Fibroblast of villous mesenchyme (primary cell): ENCODE measurements at places on chromosomes 12 and 14. TPM values are rescaled to one million over a fixed set of nuclear protein-coding genes. Genes with fewer than 3 reads are reported as not detected.

The L2HGDH gene
- 3.5 and 4.3 TPM in 2 replicates for total RNA-seq

The HHIPL1 gene
- 3.9 TPM in 2 replicates for total RNA-seq

The ANKRD33 gene
- not detected in 2 replicates for total RNA-seq

The CAPZA3 gene
- total RNA-seq = not detected in 2 replicates

The C3AR1 gene
- total RNA-seq = under 0.01 TPM in 2 replicates

The KIAA0586 gene
- total RNA-seq = 23.2 and 30.2 TPM in 2 replicates

The DHRS1 gene
- 8.7 and 13.8 TPM in 2 replicates for total RNA-seq

The TAS2R30 gene
- total RNA-seq = 7.4 and 9.1 TPM in 2 replicates

The ABCC9 gene
- 7.4 and 12.1 TPM in 2 replicates for total RNA-seq

The TSHR gene
- total RNA-seq = not detected in 2 replicates

The C12orf57 gene
- 94.7 and 96.7 TPM in 2 replicates for total RNA-seq

The FSCB gene
- under 0.01 TPM in 1 of 2 replicates, not detected in the other for total RNA-seq

The CACNA2D4 gene
- total RNA-seq = 0.97 and 1.7 TPM in 2 replicates

The MYG1 gene
- 30.2 and 39.6 TPM in 2 replicates for total RNA-seq

The EAPP gene
- 35.1 and 37.1 TPM in 2 replicates for total RNA-seq

The KIF26A gene
- total RNA-seq = under 0.01 TPM in 2 replicates

The TRPV4 gene
- 0.43 and 0.97 TPM in 2 replicates for total RNA-seq

The SERPINA3 gene
- 0.32 TPM in 1 of 2 replicates, not detected in the other for total RNA-seq

The RFX4 gene
- not detected in 2 replicates for total RNA-seq

The CLMN gene
- under 0.01 and 0.43 TPM in 2 replicates for total RNA-seq

The OR6C2 gene
- not detected in 2 replicates for total RNA-seq

The PAH gene
- not detected in 2 replicates for total RNA-seq

The LMNTD1 gene
- not detected in 2 replicates for total RNA-seq

The MAP1LC3B2 gene
- 0.32 and 0.43 TPM in 2 replicates for total RNA-seq

The DEGS2 gene
- total RNA-seq = not detected in 2 replicates

The GDF3 gene
- total RNA-seq = not detected in 2 replicates

The SERPINA12 gene
- total RNA-seq = not detected in 2 replicates

The ACACB gene
- total RNA-seq = 3.9 and 5.5 TPM in 2 replicates

The SLC24A4 gene
- not detected in 2 replicates for total RNA-seq

The SLC7A7 gene
- 3.9 and 5.5 TPM in 2 replicates for total RNA-seq

The ADAM20 gene
- total RNA-seq = 0.64 and 0.86 TPM in 2 replicates

The SLC17A8 gene
- total RNA-seq = not detected in 2 replicates

The GALNT16 gene
- total RNA-seq = under 0.01 TPM in 2 replicates

The ARHGDIB gene
- 17.3 and 30.6 TPM in 2 replicates for total RNA-seq

The EFS gene
- 7.7 and 7.8 TPM in 2 replicates for total RNA-seq

The NRL gene
- 0.86 and 1.3 TPM in 2 replicates for total RNA-seq

The TROAP gene
- 11.3 and 14.7 TPM in 2 replicates for total RNA-seq

The HSPB8 gene
- 11.6 and 22.0 TPM in 2 replicates for total RNA-seq

The OAS1 gene
- under 0.01 and 0.86 TPM in 2 replicates for total RNA-seq

The TAMALIN gene
- total RNA-seq = 2.2 and 7.7 TPM in 2 replicates

The RDH5 gene
- total RNA-seq = 3.9 and 6.0 TPM in 2 replicates

The CCDC177 gene
- not detected in 2 replicates for total RNA-seq

The POTEG gene
- not detected in 2 replicates for total RNA-seq

The IKZF4 gene
- 1.3 and 3.5 TPM in 2 replicates for total RNA-seq

The GPR65 gene
- total RNA-seq = under 0.01 and 0.32 TPM in 2 replicates

The HCAR2 gene
- under 0.01 TPM in 1 of 2 replicates, not detected in the other for total RNA-seq

The LARP4 gene
- 26.1 and 57.9 TPM in 2 replicates for total RNA-seq

The AEBP2 gene
- total RNA-seq = 14.8 and 23.7 TPM in 2 replicates

The CCDC175 gene
- total RNA-seq = not detected in 2 replicates

The TMEM132C gene
- not detected in 2 replicates for total RNA-seq

The SIX1 gene
- total RNA-seq = under 0.01 and 0.64 TPM in 2 replicates

The KRT84 gene
- total RNA-seq = not detected in 2 replicates

The GUCY2C gene
- not detected in 2 replicates for total RNA-seq

The RAB2B gene
- total RNA-seq = 22.9 and 41.0 TPM in 2 replicates

The GLIPR1L1 gene
- total RNA-seq = not detected in 2 replicates

The CIT gene
- 18.4 and 20.7 TPM in 2 replicates for total RNA-seq

The SMIM41 gene
- 0.32 and 0.43 TPM in 2 replicates for total RNA-seq

The LTB4R2 gene
- 3.9 and 6.8 TPM in 2 replicates for total RNA-seq

The DBX2 gene
- not detected in 2 replicates for total RNA-seq

The KCNH3 gene
- under 0.01 TPM in 2 replicates for total RNA-seq
